ENCODE measurements at places on chromosomes 5 and 9.

- DNase-seq = no peak
Observed at GRCh38 chr9:126327006-126327713, 531 bp downstream of the MVB12B start.

DNA sequence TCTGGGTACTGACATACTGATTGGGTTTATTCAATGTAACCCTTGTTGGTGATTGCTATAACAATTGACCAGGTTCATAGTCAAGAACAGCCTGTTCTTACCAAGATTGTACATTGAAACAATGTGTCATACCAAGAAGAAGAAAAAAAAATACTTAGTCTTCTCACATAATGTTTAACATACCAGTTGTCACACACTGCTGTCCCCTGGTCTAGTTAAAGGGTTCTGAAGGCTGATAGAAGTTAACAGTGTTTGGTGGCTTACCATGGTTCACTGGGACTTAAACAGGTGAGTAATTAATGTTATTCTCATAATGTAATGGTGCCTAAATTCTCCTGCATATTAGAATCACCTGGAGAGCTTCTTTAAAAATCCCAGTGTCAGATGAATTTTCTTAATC is 18.5 kb upstream of the CDC42SE2 start:
- DNase-seq = no peak

- no peak for DNase-seq
Observed at GRCh38 chr9:2208465-2208864, 193.3 kb downstream of the SMARCA2 start.

- no peak for DNase-seq
Observed at GRCh38 chr5:15823398-15823797, 323.4 kb downstream of the FBXL7 start.

DNA sequence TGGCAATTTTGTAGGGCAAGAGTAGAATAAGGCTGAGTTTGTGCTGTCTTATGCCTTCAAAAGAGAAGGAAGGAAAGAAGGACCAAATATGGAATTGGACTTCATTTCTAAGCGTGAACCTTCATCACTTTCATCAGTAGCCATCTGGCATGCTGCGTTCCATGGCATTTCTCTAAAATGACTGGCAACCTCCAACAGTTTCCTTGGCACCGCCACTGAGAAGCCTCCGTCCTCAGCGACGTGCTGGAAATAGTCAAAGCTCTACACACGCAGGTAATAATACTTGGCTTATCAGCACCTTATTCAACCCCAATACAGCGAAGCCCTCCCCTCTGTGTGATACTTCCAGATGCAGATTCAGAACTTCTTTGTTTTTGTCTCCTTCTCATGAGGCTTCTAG is 169.7 kb upstream of the CD180 start:
- DNase-seq = no peak

DNA sequence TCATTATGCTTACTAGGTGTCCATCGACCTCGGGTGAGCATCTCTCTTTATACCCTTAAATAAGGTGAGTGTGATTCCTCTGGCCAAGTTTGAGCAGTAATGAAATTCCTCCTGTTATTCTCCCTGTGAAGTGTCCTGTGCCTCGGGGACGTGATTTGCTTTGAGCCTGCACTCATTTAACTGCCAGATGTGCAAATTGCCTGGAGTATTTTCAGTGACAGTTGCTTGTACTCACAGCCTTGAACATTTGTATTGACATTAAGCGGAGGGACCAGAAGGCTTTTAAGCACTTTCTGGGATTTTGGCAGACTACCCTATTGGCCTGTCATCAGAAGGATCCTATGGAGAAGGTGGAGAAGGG is 126.9 kb downstream of the DOCK2 start:
- DNase-seq = no peak

DNA sequence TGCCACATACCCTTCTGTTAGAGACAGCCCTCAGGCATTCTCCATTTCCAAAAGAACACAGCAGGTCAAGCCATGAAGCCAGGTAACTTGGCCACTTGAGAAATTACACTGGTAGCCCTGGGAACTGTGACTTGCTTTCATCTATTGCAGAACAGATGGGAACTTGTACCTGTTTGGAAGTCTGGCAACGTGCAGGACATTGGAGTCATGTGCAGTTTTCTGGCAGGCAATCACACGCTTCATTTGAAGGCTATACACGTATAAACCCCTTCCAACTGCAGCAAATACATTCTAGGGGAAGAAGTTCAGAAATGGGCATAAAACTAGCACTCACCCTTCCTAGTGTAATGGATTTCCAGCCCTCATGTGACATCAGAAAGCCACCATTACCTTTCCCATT is 54.0 kb downstream of the WDR41 start:
- DNase-seq = no peak
